Stimulated activated CD8-positive, alpha-beta memory T cell treated with anti-CD3 and anti-CD28 coated beads, Interleukin-7, amount 100 ng/mL, for 1 hour (primary cell): ENCODE measurements at places on chromosomes 12 and 14.

DNA sequence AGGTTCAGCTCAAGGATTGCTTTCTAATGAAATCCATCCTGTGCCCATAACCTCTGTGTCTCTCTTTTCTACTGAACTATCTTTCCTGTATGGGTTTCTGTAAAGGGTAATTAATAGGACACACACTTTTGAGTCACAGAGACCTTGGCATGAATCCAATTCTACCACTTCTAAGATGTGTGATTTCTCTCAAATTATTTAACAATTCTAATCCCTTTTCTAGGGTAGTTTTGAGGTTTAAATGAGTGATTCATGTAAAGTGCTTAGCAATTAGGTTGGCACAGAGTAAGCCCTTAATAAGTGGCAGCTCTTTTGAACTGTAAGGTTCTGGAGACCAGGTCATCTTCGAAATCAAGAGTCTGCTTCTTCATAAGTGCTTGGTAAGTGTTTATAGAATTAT lies 202.7 kb downstream of the RASSF9 start:
- no peak for DNase-seq

- no peak for DNase-seq
Measured at GRCh38 chr12:105587237-105587636, 256.7 kb downstream of the C12orf75 start.

DNA sequence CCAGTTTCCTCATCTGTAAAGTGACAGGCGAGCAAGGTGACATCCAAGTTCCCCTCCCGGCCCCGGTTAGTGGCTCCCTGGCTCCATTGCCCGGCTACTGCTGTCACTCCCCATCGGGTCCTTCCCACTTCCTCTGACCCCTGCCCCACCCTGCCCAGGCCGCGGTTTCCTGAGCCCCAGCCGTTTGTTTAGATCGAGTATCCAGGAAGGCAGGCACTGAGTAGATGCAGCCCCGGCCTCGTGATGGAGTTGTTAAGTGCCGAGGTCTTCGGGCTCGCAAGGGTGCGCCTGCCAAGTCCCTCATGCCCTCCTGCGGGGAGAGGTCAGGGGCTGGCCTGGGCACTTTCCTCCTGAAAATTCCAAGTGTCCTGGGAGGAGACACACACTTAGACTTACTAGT lies 55.4 kb downstream of the TEAD4 start:
- DNase-seq, result no peak

DNA sequence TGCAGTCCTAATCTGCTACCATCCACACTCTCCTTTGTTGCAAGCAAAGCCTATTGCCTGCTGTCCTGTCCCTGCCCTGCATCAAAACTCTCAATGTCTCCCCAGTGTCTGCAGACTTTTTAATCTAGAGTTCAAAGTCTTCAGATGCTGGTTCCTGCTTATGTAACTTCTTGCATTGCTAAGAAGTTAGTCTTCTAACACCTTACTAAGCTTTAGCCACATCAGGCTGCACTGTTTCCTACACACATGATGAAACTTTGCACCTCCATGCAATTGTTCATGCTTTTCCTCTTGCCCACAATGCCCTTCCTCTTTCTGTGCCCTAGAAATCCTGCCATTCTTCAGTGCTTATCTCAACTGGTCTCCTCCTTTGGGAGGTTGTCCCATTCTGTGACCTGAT lies 16.2 kb upstream of the DICER1 start:
- DNase-seq, result no peak

GRCh38 chr14:36998686-36999085 lies 173.7 kb downstream of the SLC25A21 start:
- no peak for DNase-seq

DNA sequence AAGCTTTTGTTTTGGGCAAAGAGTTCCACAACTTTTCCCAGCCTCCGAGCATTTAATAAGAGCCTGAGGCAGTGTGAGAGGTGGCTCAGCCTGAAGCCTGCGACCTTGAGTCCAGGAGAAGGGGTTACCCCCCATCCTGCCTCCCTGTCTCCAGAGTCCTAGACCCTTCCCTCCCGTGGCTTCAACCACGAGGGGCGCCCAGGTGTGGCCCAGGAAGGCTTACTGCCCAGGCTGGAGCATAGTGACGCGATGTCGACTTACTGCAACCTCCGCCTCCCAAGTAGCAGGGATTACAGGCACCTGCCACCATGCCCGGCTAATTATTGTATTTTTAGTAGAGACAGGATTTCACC lies 641 bp downstream of the LRRC43 start:
- DNase-seq, result no peak
